ENCODE measurements at places on chromosomes 5 and 9.

DNA sequence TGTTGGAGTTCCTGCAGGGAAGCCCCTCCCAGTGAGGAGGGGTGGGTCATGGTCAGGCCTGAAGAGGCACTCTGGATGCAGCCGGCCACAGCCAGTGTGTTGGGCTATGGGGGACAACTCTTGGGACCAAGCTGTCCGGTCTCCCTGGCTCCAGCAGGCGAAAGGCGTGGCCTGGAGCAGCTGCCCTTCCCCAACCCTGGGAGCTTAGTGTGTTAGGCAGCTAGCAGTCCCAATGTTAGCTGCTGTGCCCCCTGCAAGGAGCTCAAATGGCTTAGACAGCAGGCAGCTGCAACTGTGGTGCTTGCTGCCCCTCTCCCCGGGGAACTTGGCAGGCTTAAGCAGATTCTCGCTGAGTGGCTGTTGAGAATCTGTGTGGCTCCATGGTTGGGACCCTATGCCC lies 67.5 kb upstream of the ACTBL2 start:
- no peak for DNase-seq

DNA sequence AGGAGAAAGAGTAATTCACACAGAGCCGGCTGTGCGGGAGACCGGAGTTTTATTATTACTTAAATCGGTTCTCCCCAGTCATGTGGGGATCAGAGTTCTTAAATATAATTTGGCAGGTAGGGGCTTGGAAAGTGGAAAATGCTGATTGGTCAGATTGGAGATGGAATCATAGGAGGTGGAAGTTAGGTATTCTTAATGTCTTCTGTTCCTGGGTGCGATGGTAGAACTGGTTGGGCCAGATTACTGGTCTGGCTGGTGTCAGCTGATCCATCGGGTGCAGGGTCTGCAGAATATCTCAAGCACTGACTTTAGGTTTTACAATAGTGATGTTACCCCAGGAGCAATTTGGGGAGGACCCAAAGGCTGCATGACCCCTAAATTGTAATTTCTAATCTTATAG lies 4.6 kb upstream of the CERCAM start:
- DNase-seq = no peak

DNA sequence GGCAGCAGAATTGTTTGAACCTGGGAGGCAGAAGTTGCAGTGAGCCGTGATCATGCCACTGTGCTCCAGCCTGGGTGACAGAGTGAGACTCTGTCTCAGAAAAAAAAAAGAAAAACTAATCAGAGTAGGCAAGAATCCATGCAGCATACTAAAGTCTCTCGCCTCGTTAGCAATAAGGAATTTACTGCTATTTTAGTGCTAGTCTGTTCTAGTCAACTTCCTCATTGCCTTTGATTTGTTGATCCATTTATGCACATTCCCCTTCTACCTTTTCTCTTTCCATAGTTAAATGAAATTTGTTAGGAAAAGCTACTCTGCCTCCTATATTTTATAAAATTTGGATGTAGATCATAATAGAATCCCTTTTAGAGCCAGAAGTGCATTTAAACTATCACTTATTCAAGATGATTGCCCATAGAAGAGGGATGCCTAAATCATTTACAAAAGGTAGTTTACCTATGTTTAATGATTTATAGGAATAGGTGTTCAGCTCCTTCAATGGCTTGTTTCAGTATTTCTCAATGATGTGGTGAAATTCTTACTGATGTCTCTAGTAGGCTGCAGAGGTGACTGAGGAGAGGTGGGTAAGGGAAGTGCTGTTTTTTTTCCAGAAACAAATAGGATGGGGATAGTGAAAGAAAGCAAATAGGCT lies 1.9 kb downstream of the LRRC19 start:
- DNase-seq = no peak

DNA sequence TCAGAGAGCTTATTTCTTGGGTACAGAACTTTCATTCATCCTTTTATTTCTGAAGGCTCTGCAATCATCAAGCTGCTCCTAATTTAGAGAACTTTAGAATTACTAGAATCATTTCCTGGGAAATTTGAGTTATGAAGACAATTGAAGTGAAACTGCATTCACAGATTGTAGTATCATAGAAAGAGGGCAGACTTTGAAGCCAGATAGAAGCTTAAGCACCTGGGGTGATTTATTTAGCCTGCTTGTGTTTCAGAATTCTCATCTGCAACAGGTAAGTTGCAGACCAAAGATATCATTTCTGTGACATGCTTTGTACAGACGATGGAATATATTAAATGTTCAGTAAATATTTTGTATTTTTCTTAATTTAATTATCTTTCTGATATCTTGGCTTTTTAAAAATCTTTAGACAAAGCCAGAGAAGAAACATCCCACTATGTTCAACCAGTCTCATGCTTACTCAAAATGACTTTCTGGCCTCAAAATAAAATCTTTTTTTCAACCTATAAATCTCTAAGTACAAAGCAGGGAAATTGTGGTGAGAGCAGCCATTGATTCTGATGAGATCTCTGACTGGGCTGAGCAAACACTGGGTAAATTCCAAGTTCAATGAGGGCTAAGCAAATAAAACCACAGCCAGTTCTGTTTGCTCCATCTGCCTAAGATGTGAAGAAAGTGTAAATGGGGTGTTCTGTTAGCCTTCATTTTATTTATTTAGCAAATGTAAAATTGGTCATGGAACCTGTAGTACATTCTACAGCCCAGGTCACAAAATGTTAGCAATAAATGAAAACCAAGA lies 264.7 kb upstream of the CCNG1 start:
- DNase-seq = no peak

DNA sequence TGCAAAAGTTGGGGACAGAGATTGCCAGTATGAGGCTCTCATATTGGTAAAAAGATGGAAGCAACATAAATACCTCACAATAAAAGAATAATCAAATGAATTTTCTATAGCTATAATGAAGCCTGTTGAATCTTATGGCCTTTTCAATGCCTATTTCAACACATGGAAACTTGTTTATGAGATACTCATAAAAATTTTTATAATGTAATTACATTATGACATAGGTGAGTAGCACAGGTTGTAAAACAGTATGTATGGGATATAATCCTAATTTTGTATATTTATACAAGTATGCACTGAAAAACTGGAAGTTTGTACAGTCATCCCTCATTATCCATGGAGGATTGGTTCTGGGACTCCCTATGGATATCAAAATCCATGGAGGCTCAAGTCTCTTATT lies 21.2 kb upstream of the SEMA5A start:
- no peak for DNase-seq

GRCh38 chr9:135212961-135213360 lies 125.5 kb downstream of the OLFM1 start:
- DNase-seq = no peak

DNA sequence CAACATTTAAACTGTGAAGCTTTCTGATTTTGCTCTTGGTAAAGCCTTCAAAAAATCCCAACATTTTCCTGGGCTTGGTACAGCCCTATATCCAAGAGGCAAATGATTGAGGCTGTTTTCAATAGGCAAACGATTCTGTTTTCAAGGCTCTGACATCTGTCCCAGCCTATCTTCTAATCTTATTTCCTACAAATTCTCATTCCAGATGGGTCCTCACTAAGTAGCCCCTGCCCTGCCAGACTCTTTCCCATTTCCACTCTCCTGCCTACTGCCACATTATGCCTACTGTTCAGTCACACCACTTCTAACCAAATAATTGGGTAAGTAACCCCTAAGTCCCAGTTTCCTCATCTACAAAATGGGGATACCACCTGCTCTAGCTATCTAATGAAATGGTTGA lies 3.5 kb downstream of the GBA2 start:
- no peak for DNase-seq

DNA sequence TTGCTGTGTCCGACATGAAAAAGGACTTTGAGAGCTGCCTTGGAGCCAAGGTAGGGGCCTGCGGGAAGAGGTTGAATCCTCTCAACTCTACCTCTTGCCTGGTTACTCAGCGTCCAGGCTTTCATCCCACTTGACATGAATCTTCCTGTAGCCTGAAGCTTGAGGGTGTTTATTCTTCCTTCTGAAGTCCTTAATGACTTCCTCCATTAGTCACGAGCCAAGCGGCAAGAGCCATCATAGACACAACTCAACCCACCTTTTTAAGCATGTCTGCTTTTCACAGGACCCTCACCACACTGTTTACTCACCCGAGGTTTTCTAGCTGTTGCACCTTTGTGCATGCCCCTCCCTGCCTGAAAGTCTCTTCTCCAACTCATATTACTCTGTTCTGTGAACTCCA lies 40.2 kb downstream of the ACO1 start:
- DNase-seq = no peak

DNA sequence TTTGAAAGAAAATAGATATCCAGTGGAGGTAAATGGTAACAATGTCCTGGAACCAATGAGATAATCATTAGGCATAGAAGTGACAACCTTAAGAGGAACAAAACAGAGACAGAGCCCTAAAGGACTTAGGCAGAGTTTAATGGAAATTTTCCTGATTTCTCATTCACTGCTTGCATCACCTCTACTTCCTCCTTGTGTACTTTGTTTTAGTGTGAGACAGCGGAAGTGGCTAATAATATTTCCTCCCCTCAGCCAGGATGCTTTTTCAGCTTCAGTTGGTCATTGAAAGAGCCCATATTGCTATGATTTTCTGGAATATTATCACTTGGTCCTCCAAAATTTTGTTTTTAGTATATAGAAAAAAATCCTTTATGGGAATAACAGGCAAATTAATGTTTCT lies 153.4 kb upstream of the MPDZ start:
- DNase-seq = no peak

GRCh38 chr9:137435980-137436760 lies 5.0 kb downstream of the ENTPD8 start:
- no peak for DNase-seq

DNA sequence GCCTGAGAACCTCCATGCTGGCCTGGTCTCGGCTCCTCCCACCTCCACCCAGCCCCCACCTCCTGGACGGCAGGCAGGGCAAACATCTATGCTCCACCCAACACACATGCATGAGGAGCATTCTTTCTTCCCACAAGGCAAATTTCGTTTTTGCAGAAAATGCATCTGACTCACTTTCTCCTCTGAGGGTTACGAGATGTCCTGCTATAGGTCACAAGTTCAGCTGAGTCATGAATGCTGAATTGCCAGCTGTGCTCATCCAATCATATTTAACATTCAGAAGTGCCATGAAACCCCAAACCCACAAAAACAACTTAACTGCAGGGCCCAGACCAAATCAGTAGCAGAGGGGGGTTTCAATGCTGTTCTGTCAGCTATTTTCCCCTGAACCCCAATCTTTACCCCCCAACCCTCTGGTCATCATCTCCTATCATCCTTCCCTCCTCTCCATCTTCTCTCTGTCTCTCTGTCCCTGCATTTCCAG lies 39.0 kb upstream of the OSMR start:
- no peak for DNase-seq

DNA sequence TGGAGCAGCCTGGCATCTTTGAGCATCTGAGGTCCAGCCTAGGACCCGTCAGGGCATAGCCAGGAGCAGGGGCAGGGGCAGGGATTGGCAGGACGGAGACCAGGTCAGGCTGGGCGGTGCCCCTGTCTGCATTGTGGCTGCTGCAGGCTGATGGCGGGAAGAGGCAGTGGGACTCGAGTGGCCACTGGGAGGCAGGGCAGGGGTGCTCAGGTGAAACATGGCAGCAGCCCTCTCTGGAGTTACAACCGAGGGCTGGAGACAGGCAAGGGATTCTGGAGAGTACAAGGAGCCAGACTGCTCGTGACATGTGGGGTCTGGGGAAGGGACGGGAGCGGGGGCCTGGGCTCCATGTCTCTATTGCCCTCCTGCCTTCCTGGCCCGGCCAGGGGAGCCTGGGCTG lies 97.4 kb upstream of the RAPGEF1 start:
- no peak for DNase-seq

- no peak for DNase-seq
Observed at GRCh38 chr5:126884269-126884819, 107.4 kb downstream of the LMNB1 start.

DNA sequence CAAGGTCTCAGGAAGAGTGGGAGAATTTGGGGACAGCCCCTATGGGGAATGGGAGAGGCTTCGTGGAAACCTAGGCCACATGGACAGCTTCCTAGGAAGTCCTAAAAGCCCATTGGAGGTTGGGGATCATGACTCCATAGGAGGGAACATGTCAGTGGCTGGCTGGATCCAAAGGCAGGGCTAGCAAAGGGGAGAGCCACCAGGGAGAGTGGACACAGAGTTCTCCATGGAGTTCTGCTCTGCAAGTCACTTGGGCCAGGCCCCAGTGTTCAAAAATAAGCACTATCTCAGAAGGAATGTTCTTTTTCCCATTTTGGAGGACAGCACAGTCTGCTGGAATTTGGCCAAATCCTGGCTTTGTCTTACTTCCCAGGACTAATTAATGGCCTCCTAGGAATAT lies 140.6 kb upstream of the RAD23B start:
- DNase-seq = no peak

DNA sequence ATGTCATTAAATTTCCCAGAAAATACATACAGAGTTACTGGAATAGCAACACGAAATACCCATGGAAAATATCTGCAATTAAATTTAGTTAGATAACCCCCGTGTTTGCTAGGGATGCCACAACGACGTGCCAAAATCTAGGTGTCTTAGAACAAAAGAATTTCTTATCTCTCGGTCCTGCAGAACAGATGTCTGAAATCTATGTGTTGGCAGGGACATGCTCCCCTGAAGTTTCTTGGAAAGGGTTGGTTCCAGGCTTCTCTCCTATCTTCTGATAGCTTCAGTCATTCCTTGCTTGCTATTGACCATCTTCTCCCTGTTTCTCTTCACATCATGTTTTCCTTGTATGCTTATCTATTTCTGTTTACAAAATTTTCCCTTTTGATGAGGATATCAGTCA lies 1067.0 kb downstream of the CDH18 start:
- no peak for DNase-seq
